ENCODE measurements at places on chromosomes 7 and 10.
A peak's percentile ranks its signal among the peaks of the same experiment; 100 is the strongest.

DNA sequence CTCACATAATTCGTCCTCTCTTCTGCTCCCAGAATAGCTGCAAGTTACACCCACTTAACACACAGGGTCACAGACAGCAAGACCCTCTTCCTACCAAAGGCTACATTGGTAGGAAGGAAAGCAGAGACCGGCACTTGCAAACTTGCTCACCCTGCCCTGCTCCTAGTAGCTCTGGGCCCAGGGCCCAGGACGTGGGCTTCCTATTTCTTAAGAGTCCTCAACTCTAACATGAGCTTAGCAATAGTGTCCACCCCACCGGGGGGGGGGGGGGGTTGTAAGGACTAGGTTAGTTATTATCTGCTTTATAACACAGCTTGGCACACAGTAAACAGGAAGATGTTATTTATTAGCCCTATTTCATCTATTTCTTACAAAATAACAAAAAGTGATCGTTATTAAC is 106.6 kb downstream of the GRB10 start:
- no peak for DNase-seq

- DNase-seq, result peak; percentile 71
Measured at GRCh38 chr7:44103923-44104859, at the start of gene AEBP1. AEBP1 (plus strand) TSS chr7:44104345; CDS start chr7:44104666, 321 bp downstream.

DNA sequence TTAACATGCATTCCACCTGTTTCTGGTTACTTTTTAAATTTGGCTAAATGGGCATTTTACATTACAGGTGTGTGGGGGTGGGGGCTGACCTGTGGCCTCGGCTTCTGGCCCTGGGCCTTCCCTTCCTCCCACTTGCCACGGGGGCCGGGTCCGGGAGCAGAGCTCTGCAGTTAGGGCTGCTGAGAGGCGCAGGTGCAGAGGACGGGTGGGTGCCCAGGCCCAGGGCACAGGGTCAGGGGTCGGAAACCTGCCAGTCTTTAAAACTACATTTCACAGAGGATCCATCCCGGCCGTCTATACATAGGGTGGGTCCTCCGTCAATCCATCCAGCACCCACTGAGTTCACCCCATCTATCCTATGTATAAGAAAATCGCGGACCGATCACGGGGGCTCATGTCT is 106.5 kb upstream of the INSIG1 start:
- DNase-seq, result no peak

- DNase-seq, result peak; percentile 32
Measured at GRCh38 chr7:8185926-8186683, 75.9 kb downstream of the ICA1 start.

DNA sequence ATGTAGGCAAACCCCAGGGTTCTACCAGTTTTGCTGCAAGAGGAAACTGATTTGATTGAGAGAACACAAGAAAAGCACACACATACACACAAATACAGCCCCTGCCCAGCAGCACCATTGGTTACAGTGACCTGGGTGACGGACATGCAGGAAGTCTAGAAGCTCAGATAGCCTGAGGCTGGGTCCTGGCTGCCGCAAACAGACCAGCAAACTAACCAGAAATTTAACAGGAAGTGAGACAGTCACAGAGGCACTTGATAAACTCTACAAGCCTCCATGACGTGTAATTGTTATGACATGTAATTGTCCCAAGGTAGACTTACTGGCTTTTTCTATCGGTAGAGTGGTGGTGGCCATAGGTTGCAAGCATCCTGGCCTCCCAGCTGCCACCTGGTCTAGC is 58.9 kb downstream of the PRKAR2B start:
- no peak for DNase-seq
